Fibroblast of mammary gland (primary cell): ENCODE measurements at places on chromosomes 13 and 19.
A peak's percentile ranks its signal among the peaks of the same experiment; 100 is the strongest.

DNA sequence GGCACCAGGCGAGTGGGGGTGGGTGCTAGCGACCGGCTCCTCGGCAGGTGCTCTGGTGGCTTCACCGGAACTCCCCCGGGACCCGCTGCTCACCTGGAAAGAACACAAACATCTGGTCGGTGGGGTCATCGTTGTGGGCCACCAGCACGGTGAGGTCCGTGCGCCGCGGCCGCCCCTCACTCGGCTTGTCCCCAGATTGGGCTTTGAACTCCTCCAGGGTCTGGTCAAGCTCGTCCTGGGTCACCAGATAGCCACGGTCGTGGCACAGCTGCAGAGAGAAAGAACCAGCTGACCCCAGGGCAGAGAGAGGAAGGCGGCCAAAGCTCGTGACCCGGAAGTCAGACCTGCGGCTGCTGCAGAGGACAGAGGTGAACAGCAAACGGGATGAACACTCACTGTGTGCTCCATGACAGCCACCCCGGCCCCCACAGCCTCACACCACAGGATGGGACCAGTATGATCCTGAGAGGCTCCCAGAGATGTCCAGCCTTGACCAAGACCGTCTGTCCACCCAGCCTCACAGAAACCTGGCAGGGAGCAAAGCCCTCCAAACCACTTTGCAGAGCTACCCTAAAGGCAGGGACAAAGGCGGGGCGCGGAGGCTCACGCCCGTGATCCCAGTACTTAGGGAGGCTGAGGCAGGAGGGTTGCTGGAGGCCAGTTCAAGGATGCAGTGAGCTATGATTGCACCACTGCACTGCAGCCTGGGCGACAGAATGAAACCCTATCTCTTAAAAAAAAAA, 1.2 kb downstream of the POLR2E start:
- DNase-seq: no peak

DNA sequence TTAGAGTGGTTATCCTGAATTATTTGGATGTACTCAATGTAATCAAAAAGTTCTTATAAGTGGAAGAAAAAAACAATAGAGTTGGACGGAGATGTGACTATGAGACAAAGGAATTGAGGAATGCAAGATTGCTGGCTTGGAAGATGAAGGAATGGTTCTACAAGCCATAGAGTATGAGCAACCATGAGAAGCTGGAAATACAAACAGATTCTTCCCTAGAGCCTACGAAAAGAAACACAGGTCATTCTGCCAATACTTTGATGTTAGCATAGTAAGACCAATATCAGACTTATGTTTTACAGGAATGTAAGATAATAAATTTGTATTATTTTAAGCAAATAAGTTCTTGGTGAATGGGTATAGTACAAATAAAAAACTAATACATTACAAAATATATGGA, 249.2 kb downstream of the DIAPH3 start:
- DNase-seq: peak; percentile 10

- no peak for DNase-seq
These were observed 2.6 kb upstream of the CYP4F11 start for GRCh38 chr19:15936950-15937349.

DNA sequence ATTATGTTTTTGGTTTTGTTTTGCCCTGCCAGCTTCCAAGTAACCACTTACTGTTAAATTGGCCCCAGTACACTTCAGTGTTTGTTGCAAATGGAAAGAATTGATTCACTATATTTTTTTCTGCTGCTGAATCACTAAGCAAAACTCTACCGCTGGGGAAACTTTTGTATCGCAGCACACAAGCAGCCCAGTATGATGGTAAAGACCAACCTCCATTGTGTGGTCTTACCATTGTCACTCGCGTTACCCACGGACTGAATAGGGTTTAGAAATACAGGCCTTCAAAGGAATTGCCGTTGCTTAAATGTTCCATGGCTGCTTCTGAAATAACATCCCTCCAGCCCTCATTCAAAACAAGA, 7.9 kb downstream of the SPATA13 start:
- peak; percentile 41 for DNase-seq

- no peak for DNase-seq
These were observed 13.3 kb downstream of the SLC25A42 start for GRCh38 chr19:19077103-19077502.

- DNase-seq: no peak
These were observed 74.2 kb downstream of the SLC7A1 start for GRCh38 chr13:29521336-29521735.

- no peak for DNase-seq
These were observed 21.0 kb downstream of the TM9SF2 start for GRCh38 chr13:99522298-99522697.

- no peak for DNase-seq
These were observed 166.1 kb downstream of the USP12 start for GRCh38 chr13:27005556-27005955.

DNA sequence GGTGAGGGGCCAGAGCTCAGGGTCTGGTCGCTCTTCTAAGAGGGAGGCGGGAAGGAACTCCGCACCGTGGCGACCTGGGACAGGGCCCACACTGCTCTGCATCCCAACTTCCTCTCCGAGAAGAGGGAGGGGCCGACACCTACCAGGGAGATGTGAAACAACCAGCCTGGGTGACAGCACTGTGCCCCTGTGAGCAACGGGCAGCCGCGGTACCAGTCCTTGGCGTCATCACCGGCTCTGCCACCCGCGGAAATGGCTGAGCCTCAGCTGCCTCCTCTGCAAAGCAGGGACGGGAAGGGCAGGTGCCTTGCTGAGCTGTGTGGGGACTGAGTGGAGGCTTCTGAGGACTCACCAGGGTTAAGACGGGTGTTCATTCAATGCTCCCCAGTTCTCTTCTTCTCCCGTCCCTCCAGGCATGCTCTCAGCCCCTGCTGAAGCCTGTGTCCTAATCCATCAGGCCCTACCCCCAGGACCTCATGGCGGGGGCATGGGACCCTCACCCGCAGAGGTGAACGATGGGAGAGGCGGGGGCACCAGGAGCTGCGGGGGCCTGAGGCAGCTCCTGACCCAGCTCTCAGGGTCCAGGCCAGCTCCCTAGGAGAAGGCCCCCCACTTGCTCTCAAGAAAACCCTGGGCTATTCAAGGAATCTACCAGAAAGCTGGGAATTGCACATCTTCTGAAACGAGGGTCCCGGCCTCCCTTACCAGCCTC, 9.3 kb downstream of the ZNF787 start:
- DNase-seq: no peak

DNA sequence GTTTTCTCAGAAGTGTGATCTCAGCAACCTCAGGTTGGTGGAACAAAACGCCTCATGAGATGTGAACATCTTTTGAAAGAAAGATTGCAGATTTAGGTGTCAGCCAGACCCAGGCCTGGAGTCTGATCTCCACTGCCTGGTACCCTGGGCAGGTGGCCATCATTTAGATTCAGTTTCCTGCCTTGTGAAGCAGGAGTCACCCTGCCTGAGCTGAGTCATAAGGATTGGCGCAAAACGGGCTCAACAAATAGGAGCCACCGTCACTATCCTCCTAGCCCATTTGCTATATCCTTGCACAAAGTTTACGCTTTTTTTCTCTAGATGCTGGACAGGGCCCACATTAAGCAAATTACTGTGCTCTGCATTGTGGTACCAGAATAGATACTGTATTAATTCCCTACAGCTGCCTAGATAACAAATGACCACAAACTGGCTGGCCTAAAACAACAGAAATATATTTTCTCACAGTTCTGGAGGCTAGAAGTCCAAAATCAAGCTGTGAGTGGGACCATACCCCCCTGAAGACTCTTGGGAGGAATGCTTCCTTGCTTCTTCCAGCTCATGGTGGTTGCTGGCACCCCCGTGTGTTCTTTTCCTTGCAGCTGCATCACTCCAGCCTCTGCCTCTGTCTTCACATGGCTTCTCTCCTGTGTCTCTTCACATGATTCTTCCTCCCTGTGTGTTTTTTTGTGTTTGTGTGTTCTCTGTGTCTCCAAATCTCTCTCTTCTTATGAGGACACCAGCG, 38.2 kb downstream of the TNFSF11 start:
- peak; percentile 34 for DNase-seq

GRCh38 chr13:51894239-51894638, 32.5 kb downstream of the CCDC70 start:
- DNase-seq: no peak

DNA sequence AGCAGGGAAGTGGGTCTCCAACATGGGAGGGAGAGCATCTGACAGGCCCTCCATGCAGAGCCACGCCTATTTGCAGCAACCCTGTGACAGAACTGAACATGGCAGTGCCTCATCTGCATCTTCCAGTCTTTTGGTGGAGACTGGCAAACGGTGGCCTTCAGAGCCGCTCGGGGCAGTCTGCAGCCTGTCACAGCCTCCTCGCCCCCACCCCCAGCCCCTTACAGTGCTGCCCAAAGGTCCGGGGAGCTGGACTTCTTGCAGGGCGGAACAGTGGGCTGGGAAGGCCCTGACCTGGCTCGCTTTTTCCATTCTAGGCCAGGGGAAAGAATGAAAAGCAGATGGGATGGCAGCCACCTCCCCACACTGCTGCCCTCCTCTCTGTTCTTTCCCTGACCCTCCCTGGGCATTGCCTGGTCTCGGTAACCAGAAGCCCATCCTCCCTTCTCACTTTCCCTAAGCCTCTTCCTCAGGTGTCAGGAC, 2.7 kb downstream of the CALM3 start:
- DNase-seq: no peak

GRCh38 chr13:33111414-33112110, 95.3 kb downstream of the KL start:
- peak; percentile 83 for DNase-seq

GRCh38 chr19:31545777-31546176, 196.5 kb upstream of the TSHZ3 start:
- no peak for DNase-seq

- no peak for DNase-seq
These were observed 32.5 kb downstream of the BRD4 start for GRCh38 chr19:15299568-15300409.

GRCh38 chr19:51651216-51651846, 4.7 kb upstream of the SIGLEC14 start:
- no peak for DNase-seq

DNA sequence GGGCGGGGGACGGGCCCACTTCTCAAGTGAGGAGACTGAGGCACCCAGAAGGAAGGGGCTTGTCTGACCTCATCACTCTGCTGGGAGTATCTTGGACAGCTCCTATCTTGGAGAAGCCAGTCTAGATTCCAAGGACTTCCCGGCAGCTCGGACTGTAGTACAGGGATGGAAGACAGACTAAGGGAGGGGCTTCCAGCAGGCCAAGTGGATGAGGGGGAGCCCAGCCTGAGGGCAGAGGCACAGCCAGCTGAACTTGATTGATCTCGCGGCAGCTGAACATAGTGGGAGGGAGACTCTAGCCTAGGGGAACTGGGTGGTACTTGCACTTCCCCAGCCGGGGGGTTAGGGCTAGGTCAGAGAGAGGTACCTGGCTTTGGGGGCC, 711 bp downstream of the CILP2 start:
- DNase-seq: no peak

DNA sequence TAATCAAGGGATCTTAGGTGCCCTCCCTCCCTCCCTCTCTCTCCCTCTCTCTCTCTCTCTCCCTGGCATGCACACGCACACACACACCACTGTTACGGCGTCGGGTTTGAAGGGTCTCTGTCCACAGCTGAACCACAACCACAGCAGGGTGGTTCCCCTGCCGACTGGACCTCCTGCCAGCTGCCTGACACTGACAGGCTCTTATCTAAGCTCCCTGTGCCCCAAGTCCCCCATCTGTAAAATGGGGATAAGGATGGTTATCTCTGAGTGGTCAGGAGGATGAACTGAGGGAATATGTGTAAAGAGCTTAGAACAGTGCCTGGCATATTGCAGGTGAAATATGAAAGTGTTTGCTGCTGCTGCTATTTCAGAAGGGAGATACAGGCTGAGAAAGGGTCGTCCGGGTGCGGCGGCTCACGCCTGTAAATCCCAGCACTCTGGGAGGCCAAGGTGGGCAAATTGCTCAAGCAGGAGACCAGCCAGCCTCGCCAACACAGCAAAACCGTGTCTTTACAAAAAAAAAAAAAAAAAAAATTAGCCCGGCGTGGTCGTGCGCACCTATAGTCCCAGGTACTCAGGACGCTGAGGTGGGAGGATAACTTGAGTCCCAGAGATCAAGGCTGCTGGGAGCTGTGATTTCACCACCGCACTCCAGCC, 852 bp upstream of the SHISA7 start:
- no peak for DNase-seq

GRCh38 chr19:5992756-5993155, 14.8 kb upstream of the RANBP3 start:
- no peak for DNase-seq

DNA sequence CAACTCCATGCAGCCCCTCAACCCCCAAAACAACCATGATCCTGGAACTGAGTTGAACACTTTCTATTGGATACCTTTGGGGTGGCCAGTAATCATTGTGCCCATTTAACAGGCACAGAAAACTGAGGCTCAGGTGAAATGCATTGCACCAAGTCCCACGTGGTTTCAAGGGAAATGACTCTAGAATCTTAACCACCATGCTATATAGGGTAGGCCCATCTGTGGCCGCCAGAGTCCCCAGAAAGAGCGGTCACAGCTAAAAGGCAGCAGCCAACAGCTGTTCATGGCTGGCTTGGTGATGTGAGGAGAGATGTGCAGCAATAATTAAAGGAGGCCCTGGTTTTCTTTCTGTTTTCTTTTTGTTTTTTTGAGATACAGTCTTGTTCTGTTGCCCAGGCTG, 2.6 kb downstream of the CNN1 start:
- no peak for DNase-seq

GRCh38 chr13:100773923-100774663, 99.5 kb upstream of the TMTC4 start:
- no peak for DNase-seq

- no peak for DNase-seq
These were observed 444.5 kb upstream of the GPC6 start for GRCh38 chr13:92781965-92782690.

GRCh38 chr13:100573121-100573520, 15.5 kb downstream of the GGACT start:
- DNase-seq: peak; percentile 86

DNA sequence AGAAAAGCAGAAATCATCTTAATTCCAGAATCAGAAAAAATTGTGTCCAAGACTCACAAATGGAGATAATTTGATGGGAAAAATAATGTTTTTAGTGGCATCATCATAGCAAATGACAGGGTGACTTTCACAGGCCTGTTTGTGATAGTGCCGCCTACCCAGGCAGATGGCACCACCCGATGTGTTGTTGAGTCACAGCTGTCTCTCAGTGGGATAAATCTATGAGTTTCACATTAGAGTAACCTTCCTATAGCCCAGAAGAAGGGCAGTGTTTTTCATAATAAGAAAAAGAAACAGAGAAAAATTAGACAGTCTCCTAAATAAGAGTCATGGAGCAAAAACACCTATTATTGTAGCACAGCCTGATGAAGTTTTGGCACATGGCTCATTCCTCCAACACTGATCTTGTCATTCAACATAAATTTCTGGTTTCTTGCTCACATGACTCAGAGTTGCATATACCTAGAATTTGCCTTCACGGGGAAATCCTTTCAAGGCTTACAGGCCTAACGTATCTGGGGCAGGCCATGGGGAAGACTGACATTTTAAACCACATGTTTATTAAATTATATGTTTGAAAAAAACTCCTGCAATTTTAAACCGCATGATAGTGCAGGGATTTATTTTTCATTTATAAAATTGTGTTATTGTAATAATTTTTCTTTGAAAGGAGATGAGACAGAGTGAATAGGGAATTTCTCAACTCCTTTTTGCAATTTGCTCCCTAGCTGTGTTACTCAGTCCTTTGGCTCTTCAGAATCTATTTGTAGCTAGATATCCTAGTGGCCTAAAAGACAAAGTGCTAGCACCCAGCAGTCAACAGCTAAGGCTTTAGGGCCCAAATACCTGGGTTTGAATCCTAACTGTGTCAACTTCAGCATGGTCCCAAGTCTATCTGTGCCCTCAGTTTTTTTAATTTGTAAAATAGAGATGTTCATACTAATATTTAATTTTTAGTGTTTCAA, 393.7 kb downstream of the NDFIP2 start:
- peak; percentile 25 for DNase-seq

GRCh38 chr13:52161181-52161646, 1.8 kb upstream of the NEK3 start:
- DNase-seq: no peak
